Right renal pelvis (tissue), 4 donors: ENCODE measurements at places on chromosomes 13 and 19.
A peak's percentile ranks its signal among the peaks of the same experiment; 100 is the strongest.

DNA sequence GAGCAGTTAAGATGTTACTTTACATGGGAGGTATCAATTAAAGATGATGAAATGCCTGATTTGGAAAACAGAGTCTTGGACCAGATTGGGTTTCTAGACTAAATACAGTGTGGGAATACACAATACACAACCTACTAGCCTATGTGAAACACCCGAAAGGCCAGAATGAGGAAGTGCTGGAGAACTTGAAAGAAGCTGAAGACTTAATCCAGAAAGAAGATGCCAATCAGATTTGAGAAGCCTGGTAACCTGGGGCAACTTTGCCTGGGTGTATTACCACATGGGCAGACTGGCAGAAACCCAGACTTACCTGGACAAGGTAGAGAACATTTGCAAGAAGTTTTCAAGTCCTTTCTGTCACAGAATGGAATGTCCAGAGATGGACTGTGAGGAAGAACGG is 43.2 kb downstream of the N4BP2L1 start:
- no peak for DNase-seq

DNA sequence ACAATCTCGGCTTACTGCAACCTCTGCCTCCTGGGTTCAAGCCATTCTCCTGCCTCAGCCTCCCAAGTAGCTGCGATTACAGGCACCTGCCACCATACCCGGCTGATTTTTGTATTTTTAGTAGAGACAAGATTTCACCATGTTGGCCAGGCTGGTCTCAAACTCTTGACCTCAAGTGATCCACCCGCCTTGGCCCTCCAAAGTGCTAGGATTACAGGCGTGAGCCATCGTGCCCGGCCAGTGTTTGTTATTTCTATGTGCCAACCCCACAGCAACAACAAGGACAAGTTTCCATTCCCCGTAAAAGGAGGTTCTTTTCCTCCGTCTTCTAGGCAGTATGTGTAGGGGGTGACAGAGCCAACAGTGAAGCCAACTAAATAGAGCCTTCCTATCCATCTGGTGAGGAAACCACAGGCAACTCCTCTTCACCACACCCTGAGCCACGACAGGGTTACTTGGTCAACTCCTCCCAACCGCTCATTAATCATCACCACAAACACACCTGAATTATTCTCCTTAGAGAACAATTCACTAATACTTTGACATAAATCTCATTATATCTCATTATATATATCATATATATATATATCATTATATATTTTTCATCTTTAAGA is 25.5 kb downstream of the FOXO1 start:
- DNase-seq = no peak

GRCh38 chr13:29935309-29935981 is 85.0 kb upstream of the UBL3 start:
- no peak for DNase-seq

DNA sequence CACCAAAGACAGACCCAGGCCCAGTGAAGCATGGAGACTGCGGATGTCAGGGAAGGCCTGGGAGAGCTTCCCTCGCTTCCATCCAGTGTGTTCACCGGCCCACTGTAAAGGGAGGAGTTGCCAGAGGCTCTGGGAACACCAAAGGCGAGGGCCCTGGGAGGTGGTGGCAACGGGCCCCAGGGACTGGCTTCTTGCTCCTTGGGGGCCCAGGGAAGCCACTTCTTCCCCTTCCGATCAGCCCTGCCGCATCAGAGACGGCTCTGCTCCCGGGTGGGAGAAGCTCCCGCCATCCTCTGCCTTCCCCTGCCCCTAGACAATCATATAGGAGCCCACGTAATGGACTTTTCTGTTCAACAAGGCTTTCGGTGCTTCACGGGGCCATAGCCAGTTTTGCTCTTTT is 83.4 kb upstream of the GPR183 start:
- DNase-seq = no peak

DNA sequence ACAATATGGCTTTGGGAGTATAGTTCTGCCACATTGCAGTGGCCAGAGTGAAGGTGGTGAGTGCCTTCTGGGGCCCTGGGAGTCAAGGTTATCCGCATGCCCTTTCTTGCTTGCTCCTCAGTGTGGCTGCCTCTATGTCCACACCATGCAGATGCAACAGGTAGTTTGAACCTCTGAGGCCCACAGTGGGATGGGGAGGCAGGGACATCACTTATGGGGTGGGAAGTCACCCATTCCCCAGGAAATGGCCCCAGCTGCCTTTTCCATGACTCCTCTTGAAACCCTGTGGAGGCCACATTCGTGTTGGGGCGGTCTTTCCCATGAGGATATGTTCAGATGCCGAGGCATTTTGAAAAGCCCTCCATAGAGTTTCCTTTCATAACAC is 20.0 kb upstream of the ALOX5AP start:
- DNase-seq = no peak

GRCh38 chr19:18349524-18350128 is 9.2 kb downstream of the PGPEP1 start:
- DNase-seq = no peak

DNA sequence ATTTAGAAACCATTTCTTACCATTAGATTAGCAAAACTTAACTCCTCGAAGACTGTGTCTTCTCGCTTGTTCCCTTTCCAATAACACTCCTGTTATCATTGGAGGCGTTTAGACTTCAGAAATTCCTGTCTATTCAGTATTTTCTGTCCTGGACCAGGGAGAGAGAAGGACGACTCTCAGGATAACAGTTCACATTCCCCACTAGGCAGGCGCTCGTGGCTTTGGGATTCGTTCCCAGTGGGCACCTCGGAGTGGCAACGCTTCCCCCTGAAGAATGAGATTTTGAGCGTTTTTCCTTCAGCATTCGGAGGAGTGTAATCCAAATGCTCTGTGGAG is 429 bp upstream of the ZNF225 start:
- DNase-seq = no peak

GRCh38 chr13:105538346-105538745 is 997.1 kb downstream of the EFNB2 start:
- DNase-seq = peak; percentile 10

GRCh38 chr13:26012995-26013394 is 38.8 kb downstream of the SHISA2 start:
- DNase-seq = no peak

DNA sequence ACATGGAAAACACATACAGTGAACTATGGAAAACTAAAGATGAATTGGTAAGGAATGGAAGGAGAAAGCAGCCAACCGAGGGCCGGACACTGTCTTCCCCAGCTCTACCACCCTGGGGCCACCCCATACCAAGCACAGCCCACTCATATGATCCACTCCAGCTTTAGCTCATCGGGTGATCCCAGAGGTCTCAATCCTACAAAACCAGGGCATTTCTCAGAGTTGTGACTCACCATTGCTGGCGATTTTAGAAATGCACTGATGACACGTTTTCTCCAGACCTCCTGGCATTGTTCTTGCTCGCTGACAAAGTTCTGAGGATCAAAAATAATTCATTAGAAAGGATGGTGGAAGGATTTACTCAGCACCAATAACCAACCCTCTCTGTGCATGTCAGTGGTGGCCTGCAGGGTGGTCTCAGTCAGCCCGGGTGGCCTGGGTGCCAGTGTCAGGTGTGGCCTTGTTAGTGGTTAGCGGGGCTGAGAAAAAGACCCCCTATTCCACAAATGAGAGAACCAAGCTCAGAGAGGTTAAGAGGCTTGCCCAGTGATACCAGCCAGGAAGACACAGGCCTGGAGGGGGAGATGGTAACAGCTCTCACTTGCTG is 6.6 kb downstream of the TMEM272 start:
- no peak for DNase-seq

DNA sequence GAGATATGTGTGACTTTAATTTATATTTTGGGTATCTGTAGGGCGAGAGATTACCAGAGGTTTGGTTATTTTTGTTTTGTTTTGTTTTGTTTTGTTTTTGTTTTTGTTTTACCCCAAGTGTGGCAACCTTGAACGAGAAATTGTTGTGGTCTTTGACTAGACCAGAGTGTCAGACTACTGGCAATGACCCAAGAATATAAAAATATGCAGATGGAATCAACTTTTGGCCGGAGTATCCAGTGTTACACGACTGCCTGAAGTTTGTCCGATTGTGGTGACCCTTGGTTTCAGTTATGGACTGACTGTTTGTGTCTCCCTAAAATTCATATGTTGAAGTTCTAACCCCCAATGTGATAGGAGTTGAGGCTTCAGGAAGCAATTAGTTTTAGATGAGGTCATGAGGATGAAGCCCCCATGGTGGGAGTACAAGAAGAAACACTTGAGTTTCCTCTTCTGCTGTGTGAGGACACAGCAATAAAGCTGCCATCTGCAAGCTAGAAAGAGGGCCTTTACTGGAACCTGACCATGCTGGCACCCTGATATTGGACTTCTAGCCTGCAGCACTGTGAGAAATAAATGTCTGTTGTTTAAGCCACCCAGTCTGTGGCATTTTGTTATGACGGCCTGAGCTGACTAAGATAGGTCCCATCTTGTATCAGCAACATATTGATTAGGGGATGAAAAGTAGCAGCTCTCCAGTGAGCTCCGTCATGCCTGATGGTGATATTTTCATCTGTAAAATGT is 261.7 kb downstream of the MTUS2 start:
- DNase-seq = no peak

- peak; percentile 28 for DNase-seq
Observed at GRCh38 chr13:78978381-78978998, 319.5 kb upstream of the OBI1 start.

- peak; percentile 10 for DNase-seq
Observed at GRCh38 chr13:52599848-52600603, 42.2 kb upstream of the HNRNPA1L2 start.

GRCh38 chr19:13784731-13785452 is 10.4 kb upstream of the ZSWIM4 start:
- DNase-seq = no peak

DNA sequence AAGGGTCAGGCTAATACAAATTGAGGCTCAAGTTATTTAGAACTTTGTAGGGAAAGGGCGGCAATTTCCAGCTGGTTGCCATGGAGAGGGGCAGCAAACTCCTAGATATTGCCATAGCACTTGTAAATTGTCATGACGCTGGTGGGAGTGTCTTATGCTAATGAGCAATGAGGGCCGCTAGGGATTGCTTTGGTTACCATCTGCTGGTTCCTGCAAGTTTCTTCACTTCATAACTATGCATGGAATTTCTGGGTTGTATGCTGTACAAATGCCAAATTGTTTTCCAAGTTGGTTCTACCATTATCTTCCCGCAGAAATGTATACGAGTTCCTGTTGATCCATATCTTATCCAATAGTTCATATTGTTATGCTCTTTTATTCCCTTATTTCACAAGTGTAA is 1339.4 kb downstream of the EFNB2 start:
- DNase-seq = no peak

DNA sequence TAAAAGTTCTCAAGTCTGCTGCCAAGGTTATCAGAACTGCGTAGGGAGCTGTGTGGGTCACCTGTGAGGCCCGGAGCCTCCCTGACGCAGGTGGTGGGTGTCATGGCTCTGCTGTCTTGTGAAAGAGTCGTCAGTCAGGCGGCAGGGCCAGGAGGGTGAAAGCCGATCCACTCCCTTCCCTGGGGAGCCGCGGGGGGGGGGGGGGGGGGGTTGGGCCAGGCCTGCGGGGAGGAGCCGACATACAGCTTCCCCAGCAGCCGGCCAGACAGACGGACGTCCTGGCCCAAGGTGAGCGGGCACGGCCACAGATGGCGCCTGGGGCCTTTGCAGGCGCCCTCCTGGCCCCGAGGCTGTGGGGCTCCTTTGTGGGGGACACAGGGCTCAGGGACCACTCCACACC is 12.4 kb downstream of the SBNO2 start:
- DNase-seq = no peak

- no peak for DNase-seq
Observed at GRCh38 chr13:111117961-111118360, 2.9 kb downstream of the ARHGEF7 start.

- no peak for DNase-seq
Observed at GRCh38 chr19:13398780-13399726, 107.2 kb downstream of the CACNA1A start.

DNA sequence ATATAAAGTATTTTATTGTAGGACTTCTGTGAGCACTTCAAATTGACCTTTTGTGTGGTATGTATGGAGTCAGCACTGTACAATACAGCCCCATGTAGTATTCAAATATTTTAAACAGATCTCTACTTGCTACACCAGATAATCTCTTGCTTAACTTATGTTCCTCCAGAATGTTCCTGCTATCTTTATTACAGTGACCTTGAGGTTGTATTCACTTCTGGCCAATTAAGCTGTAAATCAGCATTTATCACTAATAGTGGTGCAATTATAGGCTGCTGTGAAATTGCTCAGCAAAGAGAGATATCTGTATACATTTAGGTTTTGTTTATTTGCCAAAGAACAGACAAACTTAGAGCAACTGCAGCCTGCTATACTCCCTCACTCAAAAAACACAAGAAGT is 1218.6 kb downstream of the PCDH17 start:
- DNase-seq = no peak

- DNase-seq = no peak
Observed at GRCh38 chr19:48768994-48769713, 13.8 kb downstream of the FGF21 start.
